ENCODE measurements at places on chromosomes 4 and X. TPM values are rescaled to one million over a fixed set of nuclear protein-coding genes. Genes with fewer than 3 reads are reported as not detected.
A peak's percentile ranks its signal among the peaks of the same experiment; 100 is the strongest.

GRCh38 chr4:118989098-118990080, 100.7 kb downstream of the SYNPO2 start:
- no peak for DNase-seq
- H3K27ac ChIP-seq = no peak overlapping the region
- H3K27me3 ChIP-seq = no peaks in the 10 kb centered on the region
- H3K36me3 ChIP-seq = no peaks in the 10 kb centered on the region
- no peak overlapping the region for H3K4me3 ChIP-seq

The PGRMC1 gene
- total RNA-seq = 13.4 TPM

The DCAF8L1 gene
- not detected for total RNA-seq

The CDS1 gene
- 0.47 TPM for total RNA-seq

DNA sequence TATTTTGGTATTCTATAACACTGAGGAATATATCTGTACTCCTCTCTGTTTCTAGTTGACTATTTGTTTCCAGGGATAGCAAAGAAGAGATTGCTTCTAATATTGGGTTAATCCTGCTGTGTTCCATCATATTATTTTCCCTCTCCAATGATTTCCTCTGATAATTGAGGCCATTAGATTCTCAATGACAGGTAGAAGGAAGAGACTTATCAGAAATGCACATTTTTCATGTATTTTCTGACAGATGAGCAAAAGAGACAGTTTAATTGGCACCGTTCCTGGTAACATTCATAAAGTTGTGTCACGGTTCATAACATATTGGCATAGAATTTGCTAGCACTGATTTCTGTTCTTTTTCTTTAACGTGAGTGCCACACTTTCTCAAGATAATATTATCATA, 58.2 kb downstream of the NRK start:
- H3K4me1 ChIP-seq = no peaks in the 10 kb centered on the region
- no peaks in the 10 kb centered on the region for H3K36me3 ChIP-seq
- no peaks in the 10 kb centered on the region for H3K27me3 ChIP-seq

The WAS gene
- total RNA-seq = 118 TPM

GRCh38 chrX:40262157-40263013, 164.6 kb upstream of the BCOR start:
- peaks cover 12% of the 10 kb centered on the region for H3K4me1 ChIP-seq
- DNase-seq = no peak
- peaks cover 3% of the 10 kb centered on the region for H3K27me3 ChIP-seq
- no peak overlapping the region for H3K27ac ChIP-seq

DNA sequence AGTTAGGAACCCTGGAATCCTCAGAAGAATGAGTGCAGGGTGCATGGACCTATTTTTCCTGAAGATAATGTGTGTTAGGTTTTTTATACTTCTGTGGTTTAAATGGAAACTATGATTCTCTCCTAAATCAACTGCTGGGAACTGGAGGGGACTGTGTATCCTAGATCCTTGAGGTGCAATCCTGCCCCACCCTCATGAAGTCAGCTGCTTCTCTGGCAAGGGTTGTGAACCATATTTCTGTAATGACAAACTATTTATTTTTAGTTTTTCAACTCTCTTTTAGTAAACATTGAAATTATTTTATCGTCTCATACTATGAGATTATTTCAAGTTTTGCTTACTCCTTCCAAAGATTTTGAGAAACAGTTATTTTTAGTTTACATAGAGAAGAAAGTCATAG, 25.8 kb upstream of the VEGFC start:
- no peaks in the 10 kb centered on the region for H3K36me3 ChIP-seq
- H3K4me3 ChIP-seq = no peak overlapping the region
- no peaks in the 10 kb centered on the region for H3K27me3 ChIP-seq
- no peaks in the 10 kb centered on the region for H3K4me1 ChIP-seq
- DNase-seq = no peak

DNA sequence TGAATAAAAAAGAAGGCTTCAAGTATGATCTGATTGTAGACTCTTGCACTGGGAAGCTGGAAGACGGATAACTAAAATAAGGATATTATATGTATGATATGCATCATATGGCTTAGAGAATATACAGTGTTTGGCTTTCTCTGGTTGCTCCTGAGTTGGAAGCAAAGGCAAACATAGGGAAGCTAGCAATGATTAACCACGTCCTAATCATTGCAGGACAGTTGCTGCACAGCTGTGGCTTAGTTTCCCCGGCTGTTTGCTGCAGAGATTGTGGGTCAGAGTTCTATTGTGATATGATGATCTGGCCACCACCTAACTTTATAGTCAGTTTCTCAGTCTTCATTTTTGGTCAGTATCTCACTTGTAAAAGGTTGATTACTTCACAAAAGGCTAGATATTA, 36.3 kb upstream of the PARM1 start:
- no peak overlapping the region for H3K27ac ChIP-seq
- no peaks in the 10 kb centered on the region for H3K27me3 ChIP-seq
- H3K4me1 ChIP-seq = no peaks in the 10 kb centered on the region

The LNX1 gene
- not detected for total RNA-seq

The CYBB gene
- total RNA-seq = 1.6 TPM

The FOXR2 gene
- not detected for total RNA-seq

GRCh38 chr4:153447175-153447905, 18.8 kb upstream of the TMEM131L start:
- peaks cover 18% of the 10 kb centered on the region for H3K4me1 ChIP-seq
- no peak overlapping the region for H3K27ac ChIP-seq
- no peak overlapping the region for H3K4me3 ChIP-seq
- no peak for DNase-seq
- no peaks in the 10 kb centered on the region for H3K27me3 ChIP-seq
- H3K36me3 ChIP-seq = no peaks in the 10 kb centered on the region

The F8A3 gene
- total RNA-seq = 1.6 TPM

GRCh38 chrX:14354521-14354920, 174.8 kb upstream of the GLRA2 start:
- no peak for DNase-seq
- H3K36me3 ChIP-seq = no peaks in the 10 kb centered on the region
- H3K4me1 ChIP-seq = no peaks in the 10 kb centered on the region
- H3K4me3 ChIP-seq = no peak overlapping the region
- no peak overlapping the region for H3K27ac ChIP-seq

DNA sequence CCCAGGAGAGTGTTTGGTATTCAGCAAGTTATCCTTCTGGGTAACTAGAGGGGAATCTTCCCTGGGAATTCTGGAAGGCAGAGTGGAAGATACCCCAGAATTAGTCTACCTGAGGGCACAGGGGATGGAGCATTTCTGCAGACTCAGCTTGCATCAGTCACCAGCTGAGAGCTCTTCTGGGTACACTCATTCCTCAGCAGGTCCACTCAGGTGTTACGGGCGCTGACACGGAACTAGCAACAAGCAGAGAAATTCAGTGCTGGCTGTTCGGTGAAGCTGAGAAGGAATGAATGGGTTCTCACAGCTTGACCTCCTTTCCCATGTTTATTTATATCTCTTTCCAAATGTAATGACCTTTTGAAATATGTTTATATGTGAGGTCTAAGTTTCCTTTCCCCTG, 106.0 kb upstream of the PNPLA4 start:
- H3K4me3 ChIP-seq = no peak overlapping the region
- no peaks in the 10 kb centered on the region for H3K4me1 ChIP-seq
- H3K36me3 ChIP-seq = no peaks in the 10 kb centered on the region
- no peaks in the 10 kb centered on the region for H3K27me3 ChIP-seq

DNA sequence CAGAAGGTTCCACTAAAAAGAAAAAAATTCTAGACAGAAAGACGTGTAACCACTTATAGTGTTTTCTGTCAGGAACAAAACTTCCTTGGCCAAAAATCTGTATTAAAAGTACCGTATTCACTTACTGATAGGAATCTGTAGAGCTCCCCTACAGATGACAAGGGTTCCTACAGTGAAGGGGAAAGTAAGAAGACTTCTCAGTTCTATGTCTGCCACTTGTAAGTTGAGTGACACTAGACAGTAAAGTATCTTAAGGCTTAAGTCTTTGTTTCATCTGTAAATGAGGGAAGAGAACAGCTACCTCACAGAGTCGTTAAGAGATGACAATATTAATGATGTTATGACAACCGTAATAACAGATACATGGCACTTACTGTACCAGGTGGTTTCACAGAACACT, 3.3 kb downstream of the COQ2 start:
- H3K4me3 ChIP-seq = no peak overlapping the region
- H3K4me1 ChIP-seq = peaks cover 6% of the 10 kb centered on the region
- peaks cover 4% of the 10 kb centered on the region for H3K36me3 ChIP-seq
- DNase-seq = no peak
- no peaks in the 10 kb centered on the region for H3K27me3 ChIP-seq

GRCh38 chrX:22090181-22090580, 58.1 kb downstream of the PHEX start:
- no peak overlapping the region for H3K4me3 ChIP-seq
- no peaks in the 10 kb centered on the region for H3K36me3 ChIP-seq
- no peaks in the 10 kb centered on the region for H3K4me1 ChIP-seq

DNA sequence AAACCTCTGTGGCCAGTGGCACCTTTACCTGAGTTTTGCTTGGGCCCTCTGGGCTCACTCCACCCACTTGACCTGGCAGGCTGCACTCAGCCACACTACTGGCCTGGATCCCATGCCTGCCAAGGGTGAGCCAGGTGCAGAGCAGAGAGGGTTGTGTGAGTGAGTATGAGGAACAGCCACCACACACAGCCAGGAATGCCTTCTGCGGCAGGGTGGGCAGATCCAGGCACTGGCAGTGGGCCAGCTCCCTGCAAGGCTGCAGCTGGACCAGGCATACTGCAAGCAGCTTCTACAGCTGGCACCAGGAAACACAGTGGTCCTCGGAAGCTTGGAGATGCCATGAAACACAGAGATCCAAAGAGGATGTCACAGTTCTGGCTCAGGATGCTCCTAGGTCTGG, 570.1 kb upstream of the ACTRT1 start:
- DNase-seq = no peak
- no peak overlapping the region for H3K4me3 ChIP-seq

- no peaks in the 10 kb centered on the region for H3K36me3 ChIP-seq
- H3K4me1 ChIP-seq = no peaks in the 10 kb centered on the region
- no peak overlapping the region for H3K27ac ChIP-seq
- no peak overlapping the region for H3K4me3 ChIP-seq
- DNase-seq = no peak
Measured at GRCh38 chr4:100311181-100311580, 120.9 kb upstream of the DDIT4L start.

The SHROOM3 gene
- 0.22 TPM for total RNA-seq

The SPANXD gene
- total RNA-seq = not detected

GRCh38 chr4:26321373-26322221, 783 bp downstream of the RBPJ start:
- no peaks in the 10 kb centered on the region for H3K36me3 ChIP-seq
- H3K4me1 ChIP-seq = peaks cover 17% of the 10 kb centered on the region
- H3K4me3 ChIP-seq = peak overlapping the region; percentile 74
- peak; percentile 5 for DNase-seq
- H3K27ac ChIP-seq = peak overlapping the region; percentile 45

- H3K27me3 ChIP-seq = no peaks in the 10 kb centered on the region
- DNase-seq = no peak
- no peaks in the 10 kb centered on the region for H3K4me1 ChIP-seq
- H3K4me3 ChIP-seq = no peak overlapping the region
Measured at GRCh38 chr4:186693159-186693815, 30.4 kb downstream of the FAT1 start.

The POU4F2 gene
- not detected for total RNA-seq

- H3K27ac ChIP-seq = no peak overlapping the region
- DNase-seq = no peak
- H3K27me3 ChIP-seq = peaks cover 16% of the 10 kb centered on the region
Measured at GRCh38 chr4:169080981-169081380, 70.9 kb upstream of the CBR4 start.

DNA sequence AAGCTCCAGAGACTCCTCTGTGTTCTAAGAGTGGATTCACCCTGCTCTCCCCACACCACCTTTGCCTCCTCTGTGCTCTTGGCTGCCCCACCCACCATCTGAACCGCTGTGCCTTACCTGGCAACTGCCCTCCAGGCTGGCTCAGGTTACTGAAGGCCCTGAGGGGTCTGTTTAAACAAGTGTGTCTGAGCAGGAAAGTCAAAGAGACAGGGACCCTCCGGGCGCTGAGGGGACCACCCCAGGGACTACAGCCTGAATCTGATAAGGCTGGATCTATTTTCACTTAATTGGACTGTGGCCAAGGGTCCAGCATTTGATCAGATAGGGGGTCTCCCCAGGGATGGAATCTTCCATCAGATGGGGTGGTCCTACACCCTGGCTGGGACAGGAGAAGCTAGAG, 10.4 kb upstream of the MSX1 start:
- no peak overlapping the region for H3K4me3 ChIP-seq
- H3K4me1 ChIP-seq = peaks cover 19% of the 10 kb centered on the region
- no peaks in the 10 kb centered on the region for H3K27me3 ChIP-seq

- H3K4me1 ChIP-seq = peaks cover 12% of the 10 kb centered on the region
- H3K27me3 ChIP-seq = no peaks in the 10 kb centered on the region
- peaks cover 28% of the 10 kb centered on the region for H3K36me3 ChIP-seq
- no peak for DNase-seq
- H3K27ac ChIP-seq = no peak overlapping the region
Measured at GRCh38 chr4:3243136-3243780, 5.7 kb upstream of the MSANTD1 start.

- H3K4me3 ChIP-seq = no peak overlapping the region
- no peak overlapping the region for H3K27ac ChIP-seq
- DNase-seq = no peak
- no peaks in the 10 kb centered on the region for H3K27me3 ChIP-seq
Measured at GRCh38 chrX:34879886-34880285, 62.7 kb upstream of the FAM47B start.

DNA sequence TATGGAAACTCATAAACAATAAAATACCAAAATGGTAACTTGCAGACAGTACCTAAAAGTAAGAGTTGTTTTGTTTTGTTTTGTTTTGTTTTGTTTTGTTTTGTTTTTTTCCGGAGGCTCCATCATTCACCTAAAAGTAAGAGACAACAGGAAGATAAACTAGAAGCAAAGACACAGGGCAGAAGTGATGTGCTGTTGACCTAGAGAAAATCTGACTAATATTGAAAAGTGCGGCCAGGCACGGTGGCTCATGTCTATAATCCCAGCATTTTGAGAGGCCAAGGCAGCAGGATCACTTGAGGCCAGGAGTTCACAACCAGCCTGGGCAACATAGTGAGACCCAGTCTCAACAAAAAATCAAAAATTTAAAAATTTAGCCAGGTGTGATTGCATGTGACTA, 5.6 kb upstream of the CENPC start:
- H3K4me1 ChIP-seq = no peaks in the 10 kb centered on the region
- no peak overlapping the region for H3K27ac ChIP-seq
- no peak overlapping the region for H3K4me3 ChIP-seq
- no peaks in the 10 kb centered on the region for H3K36me3 ChIP-seq
- no peak for DNase-seq

The SPINK2 gene
- total RNA-seq = 3.9 TPM

DNA sequence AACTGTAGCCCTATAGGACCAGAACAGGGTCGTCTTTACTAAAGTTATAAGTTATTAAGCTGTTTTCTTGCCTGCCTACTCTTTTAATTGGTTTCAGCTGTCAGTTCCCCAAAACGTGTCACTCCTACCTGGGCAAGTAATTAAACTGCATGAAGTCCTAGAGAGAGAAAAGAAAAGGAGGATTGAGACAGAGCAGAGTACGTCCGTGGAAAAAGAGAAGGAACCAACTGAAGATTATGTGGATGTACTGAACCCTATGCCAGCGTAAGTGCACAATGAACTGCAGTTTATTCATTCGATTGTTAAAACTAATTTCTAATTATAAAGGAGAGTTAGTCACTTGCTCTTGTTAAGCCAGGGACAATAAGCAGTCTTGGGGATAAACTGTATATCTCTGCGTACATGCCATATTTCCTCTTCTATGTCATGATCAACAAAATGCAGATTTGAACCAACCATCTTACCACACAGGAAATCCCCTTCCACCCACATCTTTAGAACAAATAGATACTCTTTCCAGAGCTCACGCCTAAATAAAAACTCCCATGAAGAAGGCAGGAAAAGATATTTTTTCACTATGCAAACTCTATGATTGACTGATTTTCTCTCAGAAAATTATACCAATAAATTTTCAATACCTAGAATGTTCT, 22.8 kb downstream of the STAP1 start:
- no peaks in the 10 kb centered on the region for H3K27me3 ChIP-seq
- no peak for DNase-seq
- no peak overlapping the region for H3K4me3 ChIP-seq
- H3K27ac ChIP-seq = no peak overlapping the region

The ASB5 gene
- total RNA-seq = not detected

Measured in T-cell (primary cell).